SHP77 (cell line): ENCODE measurements at places on chromosomes 1 and 21.

DNA sequence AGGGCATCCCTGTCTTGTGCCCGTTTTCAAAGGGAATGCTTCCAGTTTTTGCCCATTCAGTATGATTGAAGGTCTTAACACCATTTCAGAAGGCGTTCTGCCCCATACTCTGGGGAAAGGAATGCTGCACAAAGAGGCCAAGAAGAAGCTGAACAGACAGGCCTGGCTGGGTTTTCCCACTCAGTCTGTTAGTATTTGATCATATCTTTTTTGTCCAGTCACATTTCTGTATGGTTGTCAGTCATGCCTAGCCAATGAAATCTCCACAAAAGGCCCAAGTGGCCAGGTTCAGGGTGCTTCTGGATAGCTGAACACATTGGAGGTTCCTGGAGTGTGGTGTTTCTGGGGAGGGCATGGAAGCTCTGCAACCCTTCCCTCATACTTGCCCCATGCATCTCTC, 72.1 kb downstream of the NEK7 start:
- no peak for DNase-seq

- no peak for DNase-seq
Observed at GRCh38 chr1:24861821-24862727, 68.0 kb downstream of the RUNX3 start.

DNA sequence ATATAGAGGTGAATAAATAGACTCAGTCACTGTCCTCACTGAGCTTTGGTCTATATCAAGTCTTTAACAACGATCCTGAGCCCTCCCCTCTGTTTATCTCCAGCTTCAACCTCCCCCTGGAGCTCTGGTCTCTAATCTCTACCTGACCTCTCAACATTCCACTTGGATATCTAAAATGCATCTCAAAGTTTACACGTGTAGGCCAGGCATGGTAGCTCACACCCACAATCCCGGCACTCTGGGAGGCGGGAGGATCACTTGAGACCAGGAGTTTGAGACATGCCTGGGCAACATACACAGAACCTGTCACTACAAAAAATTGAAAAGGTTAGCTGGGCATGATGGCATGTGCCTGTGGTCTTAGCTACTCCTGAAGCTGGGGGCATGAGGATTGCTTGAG, 53.4 kb downstream of the GADD45A start:
- no peak for DNase-seq

- peak; percentile 35 for DNase-seq
Observed at GRCh38 chr1:21340230-21340945, 50.1 kb upstream of the ECE1 start.

GRCh38 chr1:8059161-8059622, 33.1 kb upstream of the ERRFI1 start:
- no peak for DNase-seq

DNA sequence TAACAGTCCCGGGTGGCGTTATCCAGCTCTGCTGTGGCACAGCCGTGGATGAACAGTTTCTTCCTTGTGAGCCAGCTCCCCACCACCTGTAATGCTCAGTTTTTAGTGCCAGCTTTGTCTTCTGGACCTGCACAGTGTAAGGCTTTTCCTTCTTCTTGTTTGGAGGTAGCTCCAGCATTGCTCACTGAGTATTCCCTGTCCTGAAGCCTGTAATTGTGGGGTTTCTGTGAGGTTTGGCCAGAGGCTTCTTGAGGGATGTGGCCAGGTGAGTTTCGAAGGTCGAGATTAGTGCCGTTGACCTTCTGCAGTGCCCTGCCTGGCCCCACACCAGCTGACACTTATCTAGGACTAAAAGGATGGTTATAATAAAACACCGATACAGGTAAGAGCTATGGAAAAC, 75.0 kb downstream of the PBX1 start:
- no peak for DNase-seq

GRCh38 chr1:37958690-37959089, 11.8 kb upstream of the INPP5B start:
- no peak for DNase-seq

DNA sequence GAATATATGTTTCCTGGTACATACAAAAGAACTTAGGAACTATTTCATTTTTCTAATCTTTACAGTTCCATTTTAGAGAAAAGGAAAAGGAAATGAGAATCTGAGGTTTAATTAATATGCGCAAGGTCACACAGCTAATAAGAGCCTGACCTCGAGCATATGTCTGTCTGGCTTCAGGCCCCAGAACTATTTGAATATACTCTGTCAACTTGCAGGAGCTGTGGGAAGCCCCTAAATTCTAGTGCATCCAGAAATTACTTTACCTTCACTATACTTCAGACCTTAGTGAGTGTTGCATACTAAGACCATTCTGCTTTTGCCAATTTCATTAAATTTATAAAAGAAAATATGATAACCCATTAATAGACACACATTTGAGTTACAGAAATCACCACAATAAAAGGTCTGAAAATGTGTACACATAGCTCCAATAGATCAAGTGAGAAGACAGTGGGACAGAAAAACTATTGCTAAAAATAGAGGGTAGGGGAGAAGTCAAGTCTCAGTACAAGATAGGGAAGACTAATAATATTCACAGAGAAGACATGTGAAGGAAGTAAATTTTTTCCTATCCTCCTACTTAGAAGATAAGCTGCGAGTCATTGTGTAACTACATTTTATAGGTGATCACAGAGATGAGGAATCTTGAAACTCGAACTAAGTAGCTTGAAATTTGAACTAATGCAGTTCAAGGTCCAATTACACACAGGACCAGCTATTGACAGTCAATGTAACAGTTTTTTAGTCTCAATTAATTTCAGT, 3.8 kb downstream of the RGS13 start:
- no peak for DNase-seq

DNA sequence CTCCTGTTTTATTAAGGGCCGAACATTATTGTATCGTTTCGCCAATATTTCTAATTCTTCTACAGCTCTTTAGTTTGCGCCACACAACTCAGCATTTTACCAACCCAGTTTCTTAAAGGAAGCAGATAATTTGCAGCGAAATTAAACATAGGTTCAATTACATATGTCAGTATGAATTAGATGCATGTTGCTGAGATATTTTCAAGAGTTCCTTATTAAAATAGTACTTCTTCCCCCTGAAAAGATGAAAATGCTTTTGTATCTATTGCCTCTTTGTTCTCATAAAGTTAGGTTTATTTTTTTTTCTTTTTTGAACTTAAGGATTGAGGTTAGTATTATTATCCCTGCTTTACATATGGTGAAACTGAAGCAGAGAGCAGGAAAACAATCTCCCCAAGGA, 183.5 kb upstream of the C1orf105 start:
- no peak for DNase-seq

DNA sequence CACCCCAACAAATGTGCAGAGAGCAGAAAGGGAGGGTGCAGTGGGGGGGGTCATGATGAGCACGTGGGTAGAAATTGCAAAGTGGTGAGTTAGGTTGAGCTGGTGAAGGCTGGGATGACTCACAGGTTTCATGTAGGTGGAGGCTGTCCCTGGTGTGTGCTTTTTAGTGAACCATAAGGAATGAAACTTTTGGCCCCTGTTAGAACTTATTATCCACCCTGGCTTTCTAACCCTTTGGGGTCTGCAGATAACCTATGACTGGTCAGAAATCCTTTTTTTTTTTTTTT, 46.9 kb downstream of the DOP1B start:
- DNase-seq, result no peak

DNA sequence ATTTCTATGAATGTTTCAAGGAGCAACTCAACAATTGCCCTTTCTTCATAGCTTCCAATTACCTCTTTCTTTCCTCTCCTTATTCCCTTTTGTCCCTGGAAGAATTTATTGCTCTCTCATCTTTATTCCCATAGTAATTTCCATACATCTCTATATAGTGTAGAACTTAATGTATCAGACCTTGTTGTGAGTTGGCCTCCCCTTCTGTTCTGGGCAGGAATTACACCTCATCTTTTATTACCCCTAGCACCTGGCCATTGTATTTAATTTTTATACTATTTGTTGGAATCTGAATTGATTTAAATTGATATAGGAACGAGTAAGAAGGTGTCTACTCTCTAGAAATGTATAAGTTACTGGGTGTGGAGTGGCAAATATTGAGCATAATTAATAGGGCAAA, 114.5 kb downstream of the CACHD1 start:
- DNase-seq, result no peak

DNA sequence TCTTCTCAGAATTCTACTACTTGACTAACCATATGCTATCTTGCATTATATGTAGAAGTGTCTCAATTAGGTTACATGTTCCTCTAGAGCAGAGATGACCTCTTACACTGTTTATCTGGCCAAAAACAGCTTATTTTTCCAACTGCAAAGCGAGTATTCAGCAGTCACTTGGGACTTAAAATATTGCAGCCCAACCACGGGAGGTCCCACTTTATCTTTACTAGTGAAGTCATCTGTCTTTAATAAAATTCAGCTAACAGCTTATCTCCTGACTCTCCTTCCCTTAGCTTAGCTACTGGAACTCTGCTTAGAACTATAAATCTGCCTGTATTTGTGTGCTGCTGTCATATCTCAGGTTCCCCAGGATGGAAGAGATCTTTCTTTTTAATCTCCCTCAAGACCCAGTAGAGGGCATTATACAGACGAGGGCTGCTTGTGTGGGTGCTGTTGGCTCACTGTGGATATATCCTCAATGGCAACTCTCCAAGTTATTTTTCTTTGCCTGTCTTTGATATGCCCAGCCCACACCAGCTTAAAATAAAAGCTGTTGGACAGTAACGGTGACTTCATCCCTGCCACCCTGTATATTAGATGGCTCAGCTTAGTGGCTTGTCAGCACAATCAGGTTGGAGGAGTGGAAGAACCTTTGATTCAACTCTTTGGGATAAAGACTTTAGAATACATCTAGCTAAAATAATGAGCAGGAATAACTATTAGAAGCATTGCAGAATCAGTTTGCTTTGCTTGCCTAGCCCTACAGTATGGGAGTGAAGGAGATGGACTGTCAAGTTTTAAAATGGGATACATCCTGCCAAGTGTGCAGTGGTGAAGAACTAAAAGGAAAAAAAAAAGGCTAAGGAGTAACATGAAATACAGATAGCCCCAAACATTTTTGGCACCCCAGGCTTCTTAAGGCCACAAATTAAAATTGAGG, 9.6 kb downstream of the ENSA start:
- DNase-seq, result peak; percentile 59

DNA sequence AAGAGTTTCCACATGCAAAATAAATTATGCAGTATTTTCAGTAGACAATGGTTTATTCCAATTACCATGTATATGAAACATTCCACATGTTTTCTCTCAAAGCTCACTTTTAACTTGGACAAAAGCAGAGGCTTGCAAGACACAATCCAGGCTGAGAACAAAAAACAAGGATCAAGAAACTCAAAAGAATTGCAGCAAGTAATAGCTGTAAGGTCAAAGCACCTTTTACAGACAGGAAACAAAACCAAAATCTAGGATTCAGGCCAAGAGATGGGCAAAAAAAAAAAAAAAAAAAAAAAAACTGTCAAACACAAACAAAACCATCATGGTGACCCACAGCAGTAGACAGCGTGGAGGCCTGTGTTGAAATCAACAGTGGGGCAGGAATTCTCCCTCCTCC, 9.3 kb downstream of the RGS1 start:
- no peak for DNase-seq

GRCh38 chr1:166814611-166815010, 24.7 kb upstream of the POGK start:
- DNase-seq, result no peak

GRCh38 chr1:241706967-241707366, 54.9 kb downstream of the WDR64 start:
- no peak for DNase-seq

- DNase-seq, result peak; percentile 37
Observed at GRCh38 chr1:23421753-23422240, 2.8 kb downstream of the TCEA3 start.

DNA sequence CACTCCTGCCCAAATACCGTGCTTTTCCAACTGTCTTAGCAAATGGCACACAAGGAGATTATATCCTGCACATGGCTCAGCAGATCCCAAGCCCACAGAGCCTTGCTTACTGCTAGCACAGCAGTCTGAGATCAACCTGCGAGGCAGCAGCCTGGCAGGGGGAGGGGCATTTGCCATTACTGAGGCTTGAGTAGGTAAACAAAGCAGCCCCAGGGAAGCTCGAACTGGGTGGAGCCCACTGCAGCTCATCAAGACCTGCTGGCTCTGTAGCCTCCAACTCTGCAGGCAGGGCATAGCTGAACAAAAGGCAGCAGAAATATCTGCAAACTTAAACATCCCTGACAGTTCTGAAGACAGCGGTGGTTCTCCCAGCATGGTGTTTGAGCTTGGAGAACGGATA, 70.1 kb upstream of the PTBP2 start:
- DNase-seq, result peak; percentile 50

DNA sequence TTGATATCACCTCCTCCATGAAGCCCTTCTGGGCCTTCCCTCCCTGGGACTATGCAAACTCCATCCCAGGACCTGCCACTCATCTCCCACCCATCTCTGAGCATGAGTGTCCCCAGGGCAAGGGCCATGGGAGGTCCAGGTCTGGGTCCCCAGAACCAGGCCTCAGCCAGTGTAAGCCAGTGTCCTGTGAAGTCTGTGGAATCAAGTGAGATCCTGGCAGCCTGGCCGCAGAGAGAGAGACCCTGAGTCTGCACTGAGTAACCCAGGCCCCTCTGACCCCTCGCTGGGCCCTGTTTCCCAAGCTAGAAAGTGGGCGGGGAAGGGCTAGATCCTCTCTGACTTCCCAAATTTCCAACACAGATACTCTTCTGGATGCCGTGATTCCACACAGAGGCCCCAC, 132.7 kb downstream of the DMRTB1 start:
- DNase-seq, result no peak

DNA sequence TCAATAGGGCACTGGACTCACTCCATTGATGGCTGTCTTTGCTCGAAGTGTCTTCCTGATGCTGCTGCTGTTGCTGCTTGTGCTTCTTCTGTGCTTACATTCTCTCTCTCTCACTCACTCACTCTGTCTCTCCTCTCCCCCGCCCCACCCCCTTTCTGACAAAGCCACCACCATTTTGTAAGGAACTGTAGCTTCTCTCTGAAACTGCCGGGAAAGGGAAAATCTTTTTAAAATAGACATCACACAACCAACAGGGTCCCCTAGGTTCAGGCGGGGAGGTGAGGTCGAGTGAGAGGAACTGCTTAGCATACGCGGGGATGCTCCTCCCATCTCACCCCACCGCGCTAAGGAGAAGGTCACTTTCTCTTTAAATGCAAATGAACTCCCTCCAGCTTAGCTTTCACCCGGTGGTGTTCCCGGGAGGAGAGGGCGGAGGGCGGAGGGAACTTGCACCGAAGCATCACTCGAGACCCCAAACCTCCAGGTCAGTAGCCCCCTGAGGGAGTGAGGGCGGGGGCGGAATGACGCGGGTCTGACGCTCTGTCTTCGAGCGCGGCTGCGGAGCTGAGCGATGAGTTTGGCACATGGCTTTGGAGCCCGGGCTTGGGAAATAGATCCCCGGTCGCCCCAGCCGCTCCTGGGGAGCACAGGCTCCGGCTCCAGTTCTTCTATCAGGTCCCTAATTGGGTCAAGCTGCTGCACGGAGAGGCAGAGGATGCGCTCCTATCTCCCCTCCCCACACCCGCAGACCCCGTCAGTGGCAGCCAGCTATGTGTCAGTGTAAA, at the start of gene CCDC28B:
Gene CCDC28B, plus strand, starts transcription at position 370 of the 785 bp plus-strand sequence. CDS start 1,341 bp downstream, outside the sequence.
- DNase-seq, result peak; percentile 59

DNA sequence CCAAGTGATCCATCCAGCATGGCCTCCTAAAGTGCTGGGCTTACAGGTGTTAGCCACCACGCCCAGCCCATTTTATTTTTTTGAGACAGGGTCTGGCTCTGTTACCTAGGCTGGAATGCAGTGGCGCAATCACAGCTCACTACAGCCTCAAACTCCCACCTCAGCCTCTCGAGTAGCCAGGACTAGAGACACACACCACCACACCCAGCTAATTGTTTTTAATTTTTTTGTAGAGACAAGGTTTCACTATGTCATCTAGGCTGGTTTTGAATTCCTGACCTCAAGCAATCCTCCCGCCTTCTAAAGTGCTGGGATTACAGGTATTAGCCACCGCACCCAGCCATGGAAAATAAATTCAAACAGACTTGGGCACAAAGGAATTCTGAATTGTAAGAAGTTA, 31.9 kb downstream of the PUM1 start:
- DNase-seq, result no peak
